CD8-positive, alpha-beta memory T cell (primary cell): ENCODE measurements at places on chromosomes 13 and 19. TPM values are rescaled to one million over a fixed set of nuclear protein-coding genes. Genes with fewer than 3 reads are reported as not detected.

PALM3 gene
- total RNA-seq, result not detected

VSTM1 gene
- total RNA-seq, result not detected

ETV2 gene
- total RNA-seq, result 1.2 TPM

CYP4F2 gene
- not detected for total RNA-seq

KCNK6 gene
- total RNA-seq, result 11.1 TPM

DNA sequence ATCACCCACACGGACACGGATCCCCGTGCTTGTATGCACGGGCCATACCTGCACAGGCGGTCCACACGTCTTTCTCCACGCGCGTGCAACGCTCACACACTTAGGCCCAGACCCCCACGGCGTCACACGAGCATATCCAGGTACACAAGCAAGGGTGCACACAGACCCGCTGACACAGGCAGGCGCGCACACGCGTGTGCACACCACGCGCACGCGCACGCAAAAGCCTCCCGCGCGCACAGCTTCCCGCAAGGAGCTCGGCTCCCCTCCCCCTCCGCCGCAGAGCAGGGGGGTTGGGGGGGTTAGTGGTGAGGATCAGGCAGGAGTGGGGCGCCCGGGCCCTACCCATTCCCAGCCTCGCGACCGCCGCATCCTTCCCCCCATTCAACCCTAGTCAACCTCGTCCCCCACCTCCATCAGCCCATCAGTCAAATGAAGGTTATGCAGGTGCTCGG, 407 bp downstream of the RAB3A start:
- peaks cover 4% of the 10 kb centered on the region for H3K36me3 ChIP-seq
- peaks cover 17% of the 10 kb centered on the region for H3K4me1 ChIP-seq
- DNase-seq, result peak; percentile 77
- peak overlapping the region; percentile 94 for H3K4me3 ChIP-seq
- H3K27ac ChIP-seq, result no peak overlapping the region

DNA sequence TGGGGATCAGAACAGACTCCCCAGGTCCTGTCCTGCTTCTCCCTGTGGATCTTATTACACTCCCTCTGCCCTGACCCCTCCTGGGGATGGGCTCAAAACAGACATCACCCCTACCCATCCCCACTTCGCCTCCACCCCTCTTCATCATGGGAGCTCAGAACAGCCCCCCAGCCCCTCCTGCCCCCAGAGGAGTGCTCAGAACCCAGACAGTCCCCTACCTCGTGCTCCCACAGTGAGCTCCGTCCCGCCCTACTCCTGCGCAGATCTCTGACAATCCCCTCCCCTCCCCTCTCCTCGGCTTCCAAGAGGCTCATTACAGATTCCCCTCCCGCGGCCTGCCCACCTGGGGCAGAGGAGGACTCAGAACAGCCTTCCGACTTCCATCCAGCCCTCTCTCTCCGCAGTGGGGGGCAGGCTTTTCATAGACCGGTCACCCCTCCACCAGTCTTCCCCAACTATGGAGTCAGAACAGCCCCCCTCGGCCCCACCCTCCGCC, 6.1 kb downstream of the NXNL1 start:
- no peak overlapping the region for H3K27ac ChIP-seq
- peaks cover 17% of the 10 kb centered on the region for H3K27me3 ChIP-seq
- no peak for DNase-seq
- no peaks in the 10 kb centered on the region for H3K36me3 ChIP-seq
- H3K4me1 ChIP-seq, result peaks cover 5% of the 10 kb centered on the region

NUCB1 gene
- total RNA-seq, result 86.8 TPM
